Stomach (tissue), 19 donors: ENCODE measurements at places on chromosomes 11 and 22. TPM values are rescaled to one million over a fixed set of nuclear protein-coding genes. Genes with fewer than 3 reads are reported as not detected.

Gene USP2
- 2.6 TPM for polyA plus RNA-seq

GRCh38 chr11:2328021-2328420, 26.2 kb downstream of the TSPAN32 start:
- H3K27ac ChIP-seq = no peak overlapping the region
- H3K4me1 ChIP-seq = no peaks in the 10 kb centered on the region
- DNase-seq = no peak
- no peaks in the 10 kb centered on the region for H3K36me3 ChIP-seq
- H3K27me3 ChIP-seq = no peaks in the 10 kb centered on the region
- no peak overlapping the region for H3K4me3 ChIP-seq

Gene MRPL17
- 52.2 TPM for polyA plus RNA-seq

- no peak overlapping the region for H3K4me3 ChIP-seq
- H3K27me3 ChIP-seq = no peaks in the 10 kb centered on the region
- no peaks in the 10 kb centered on the region for H3K4me1 ChIP-seq
- no peak for DNase-seq
- H3K27ac ChIP-seq = no peak overlapping the region
- H3K36me3 ChIP-seq = no peaks in the 10 kb centered on the region
Measured at GRCh38 chr11:114673661-114674060, 4.7 kb upstream of the NXPE2 start.

Gene MS4A6A
- 21.0 TPM for polyA plus RNA-seq

Gene MUC6
- polyA plus RNA-seq = 170 TPM

Gene PHOX2A
- not detected for polyA plus RNA-seq
